Activated CD4-positive, alpha-beta T cell treated with anti-CD3 and anti-CD28 coated beads, Interleukin-2, amount 50 U/mL, for 16 hours (primary cell): ENCODE measurements at places on chromosomes 2 and 18.

- no peak for DNase-seq
Measured at GRCh38 chr2:192551760-192552159, 357.0 kb upstream of the TMEFF2 start.

- no peak for DNase-seq
Measured at GRCh38 chr2:177153805-177154204, 58.8 kb upstream of the HNRNPA3 start.

- no peak for DNase-seq
Measured at GRCh38 chr2:119011162-119011909, 69.3 kb downstream of the MARCO start.

- DNase-seq = peak; percentile 97
Measured at GRCh38 chr2:15177103-15177502, 384.0 kb downstream of the NBAS start.

DNA sequence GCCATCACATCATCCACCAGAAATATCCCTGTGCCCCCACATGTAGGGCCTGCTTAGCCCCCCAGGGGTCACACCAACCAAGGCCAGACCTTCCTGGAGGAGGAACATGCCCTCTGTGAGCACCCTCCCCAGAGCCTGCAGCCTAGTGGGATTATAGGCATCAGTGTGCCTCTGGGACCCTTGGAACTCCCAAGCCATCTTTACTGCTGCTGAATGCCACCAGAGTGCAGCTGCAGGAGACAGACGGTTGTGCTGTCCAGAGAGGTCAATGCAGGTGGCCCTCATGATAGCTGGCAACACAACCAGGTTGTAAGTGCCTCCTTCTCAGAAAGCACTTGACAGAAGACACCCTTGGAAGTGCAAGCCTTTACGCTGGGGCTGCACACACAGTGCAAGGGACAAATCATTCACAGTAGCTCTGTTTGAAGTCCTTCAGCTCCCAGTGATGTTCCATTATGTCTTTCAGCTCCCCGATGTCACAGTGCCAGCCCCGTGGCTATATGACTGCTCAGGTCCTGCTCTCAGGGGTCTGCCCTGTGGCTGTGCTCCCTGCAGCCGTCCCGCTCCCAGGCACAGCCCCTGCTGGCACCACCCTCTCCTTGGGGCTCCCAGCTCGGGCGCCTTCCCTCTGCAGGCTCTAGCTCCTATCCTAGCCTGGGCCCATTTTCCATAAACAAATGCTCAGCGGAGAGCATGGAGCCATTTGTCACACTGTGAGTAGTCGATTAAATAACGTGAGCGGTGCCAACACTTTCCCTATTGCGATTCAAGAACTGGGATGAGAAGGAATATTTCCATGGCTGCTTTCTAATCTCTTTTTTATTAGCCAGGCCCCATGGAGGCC lies 65.1 kb downstream of the EDAR start:
- no peak for DNase-seq

DNA sequence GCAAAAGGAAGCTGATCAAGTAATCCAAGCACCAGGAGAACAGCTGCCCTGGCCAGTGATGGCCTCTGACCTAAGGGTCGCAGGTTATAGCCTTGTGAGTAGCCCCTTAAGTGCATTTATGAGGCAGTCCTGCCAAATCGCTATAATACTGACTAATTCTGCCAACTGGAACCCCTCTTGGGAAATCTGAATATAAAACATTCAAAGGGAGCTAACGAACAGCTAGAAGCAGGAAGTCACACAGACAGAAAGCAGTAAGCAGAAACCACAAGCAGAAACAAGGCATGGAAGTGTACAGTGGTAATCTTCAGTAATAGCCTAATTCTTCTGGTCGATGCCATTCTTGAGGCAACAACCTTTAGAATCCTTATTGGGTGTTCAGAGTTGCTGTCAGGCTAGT lies 521.3 kb downstream of the METTL4 start:
- no peak for DNase-seq

DNA sequence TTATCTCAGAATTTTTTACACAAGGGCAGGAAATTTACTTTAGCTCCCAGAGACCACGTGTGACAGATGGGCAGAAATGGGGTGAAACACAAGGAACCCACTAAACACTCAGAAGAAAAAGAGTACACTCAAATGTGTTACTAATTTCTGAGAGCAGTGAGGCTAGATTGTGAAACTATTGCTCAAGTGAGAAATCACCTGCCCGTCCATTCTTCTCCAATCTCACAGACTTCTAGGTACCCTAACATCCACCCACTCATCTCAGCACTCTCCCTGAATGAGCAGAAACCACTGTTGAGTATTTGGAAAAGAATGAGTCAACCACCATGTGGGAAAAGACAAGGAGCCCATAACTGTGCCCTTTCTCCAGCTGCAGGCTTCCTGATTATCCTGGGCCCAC lies 293.0 kb upstream of the CDH2 start:
- no peak for DNase-seq

DNA sequence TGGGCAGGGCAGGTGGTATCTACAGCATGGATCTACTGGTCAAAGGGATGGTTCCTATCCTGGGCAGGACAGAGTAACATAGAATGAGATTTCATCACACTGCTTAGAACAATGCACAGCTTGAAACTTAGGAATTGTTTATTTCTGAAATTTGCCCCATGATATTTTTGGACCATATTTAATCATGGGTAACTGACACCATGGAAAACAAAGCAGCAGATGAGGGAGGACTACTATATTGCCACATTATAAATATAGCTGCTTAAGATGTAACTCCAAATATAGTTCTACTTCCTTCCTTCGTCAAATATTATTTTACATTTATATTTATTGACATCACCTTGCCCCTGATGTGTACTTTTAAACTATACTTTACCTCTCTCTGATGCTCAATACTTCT lies 254.7 kb downstream of the PTPRM start:
- DNase-seq = no peak

DNA sequence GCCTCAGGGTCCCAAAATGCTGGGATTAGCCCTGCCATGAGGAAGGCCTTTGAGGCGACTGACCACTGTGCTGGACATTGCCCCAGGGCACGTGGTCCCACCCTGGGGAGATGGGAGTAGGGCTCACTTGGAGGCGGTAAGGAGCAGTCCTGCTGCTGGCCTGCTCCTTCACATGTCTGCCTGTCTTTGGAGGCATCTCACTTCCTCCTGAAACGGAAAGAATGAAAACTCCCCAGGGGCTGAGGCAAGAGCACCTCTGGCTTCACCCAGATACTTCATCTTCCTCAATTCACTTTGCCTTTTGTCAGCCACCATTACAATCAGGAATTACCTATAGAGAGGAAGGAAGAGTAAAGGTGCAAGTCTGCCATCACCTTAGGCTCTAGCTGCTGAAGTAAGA lies 59.9 kb upstream of the GATA6 start:
- no peak for DNase-seq

GRCh38 chr2:152525277-152525838 lies 190.4 kb downstream of the FMNL2 start:
- DNase-seq = no peak

DNA sequence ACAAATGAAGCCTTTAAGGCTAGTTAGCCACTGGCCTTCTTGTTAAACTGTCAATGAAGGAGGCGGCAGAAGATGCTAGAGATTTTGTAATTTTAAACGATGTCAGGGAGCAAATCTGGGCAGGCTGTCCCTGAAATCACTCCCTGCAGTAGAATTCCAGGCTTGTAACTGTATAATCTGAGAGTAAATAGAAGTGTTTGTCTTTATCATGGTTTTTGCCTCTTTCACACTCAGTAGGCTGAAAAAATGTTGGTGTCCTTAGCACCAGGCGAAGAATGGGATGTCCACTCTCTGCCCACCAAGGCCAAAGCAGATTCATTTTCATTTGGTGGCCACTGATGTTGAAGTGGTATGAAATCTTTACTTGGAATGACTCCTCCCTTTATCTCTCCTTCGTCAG lies 136.9 kb upstream of the THSD7B start:
- no peak for DNase-seq

- DNase-seq = no peak
Measured at GRCh38 chr2:30492619-30493018, 45.6 kb downstream of the LCLAT1 start.

DNA sequence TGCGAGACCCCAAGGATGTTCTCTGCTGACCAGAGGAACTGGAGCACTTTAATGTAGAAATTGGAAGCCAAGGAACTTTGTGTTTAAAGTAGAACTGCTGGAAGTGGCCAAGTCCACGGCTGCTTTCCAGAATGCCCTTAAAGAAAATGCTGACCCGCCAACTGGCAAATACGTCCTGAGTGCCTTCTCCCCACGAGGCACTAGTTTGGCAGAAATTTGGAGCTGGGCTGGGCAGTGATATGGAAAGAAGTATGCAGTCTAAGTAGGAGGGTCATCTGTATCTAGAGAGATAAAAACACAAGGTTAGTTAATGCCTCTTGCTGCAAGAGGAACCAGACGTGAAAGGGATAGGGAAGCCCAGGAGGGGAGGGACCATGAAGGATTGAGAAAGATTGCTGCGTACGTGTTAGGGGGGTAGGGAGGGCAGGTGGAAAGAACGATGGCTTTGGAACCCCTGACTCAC lies 59.3 kb upstream of the RFX8 start:
- DNase-seq = no peak

DNA sequence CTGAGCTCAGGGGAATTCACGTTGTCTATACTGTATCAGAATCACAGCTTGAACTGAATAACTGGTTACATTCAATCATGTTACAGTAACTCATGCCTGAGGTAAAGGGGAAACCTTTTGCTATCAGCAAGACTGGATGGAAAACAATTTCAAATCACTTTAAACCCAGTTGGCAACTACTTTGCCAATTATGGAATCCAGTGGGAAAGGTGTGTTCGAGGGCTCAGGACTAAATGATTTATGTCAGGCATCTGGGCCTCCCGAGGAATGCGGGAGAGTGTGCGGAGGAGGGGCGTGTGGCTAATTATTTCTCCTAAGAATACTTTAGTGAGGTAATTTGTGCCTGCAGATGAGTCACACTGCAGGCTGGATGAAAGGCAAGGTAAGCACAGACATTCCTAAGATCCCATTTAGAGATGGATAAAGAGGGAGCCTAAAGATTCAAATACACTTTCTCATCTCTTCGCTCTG lies 100.1 kb downstream of the HRH4 start:
- DNase-seq = no peak

DNA sequence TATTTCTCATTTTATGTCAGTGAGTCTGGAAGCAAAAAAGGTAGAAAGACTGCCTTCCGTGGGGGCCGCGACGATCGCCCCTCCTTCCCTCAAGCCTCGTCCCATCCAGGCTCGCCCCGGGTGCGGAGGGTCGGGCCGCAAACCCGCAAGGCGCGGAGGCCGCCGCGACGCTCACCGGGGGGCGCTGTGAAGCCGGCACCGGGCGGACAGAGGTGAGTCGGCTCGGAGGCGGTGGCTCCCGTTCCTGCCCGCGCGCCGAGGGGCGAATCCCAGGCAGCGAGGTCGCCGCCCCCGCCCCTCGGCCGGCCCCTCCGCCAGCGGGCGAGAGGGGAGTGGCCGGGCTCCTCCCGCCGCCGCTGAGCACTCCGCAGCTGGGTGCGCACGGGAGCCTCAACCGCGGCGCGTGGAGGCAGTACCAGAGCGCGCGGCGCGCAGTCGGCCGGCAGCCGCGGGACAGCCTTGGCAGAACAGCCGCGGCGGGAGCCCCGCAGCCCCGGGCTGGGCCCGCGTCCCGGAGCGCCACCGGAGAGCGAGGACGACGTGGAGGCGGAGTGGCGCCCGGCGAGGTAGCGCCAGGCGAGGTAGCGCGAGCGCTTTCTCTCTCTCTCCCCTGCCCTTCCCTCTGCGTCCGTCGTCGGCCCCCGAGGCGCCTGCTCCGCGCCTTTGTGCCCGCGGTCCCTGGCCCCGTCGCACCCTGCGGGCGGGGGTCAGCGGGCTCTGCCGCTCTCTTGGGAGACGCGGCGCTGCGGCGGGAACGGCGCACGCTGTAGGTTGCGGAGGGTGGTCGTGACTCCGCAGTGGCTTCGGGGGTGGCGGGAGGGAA lies at the start of gene MYO1B:
TSS of gene MYO1B (plus strand) at position 359 of the 823 bp plus-strand sequence. CDS start 31,492 bp downstream, outside the sequence.
- peak; percentile 51 for DNase-seq

GRCh38 chr2:169108099-169108884 lies 38.9 kb downstream of the DHRS9 start:
- DNase-seq = no peak
